ENCODE measurements at places on chromosomes 4 and X.

DNA sequence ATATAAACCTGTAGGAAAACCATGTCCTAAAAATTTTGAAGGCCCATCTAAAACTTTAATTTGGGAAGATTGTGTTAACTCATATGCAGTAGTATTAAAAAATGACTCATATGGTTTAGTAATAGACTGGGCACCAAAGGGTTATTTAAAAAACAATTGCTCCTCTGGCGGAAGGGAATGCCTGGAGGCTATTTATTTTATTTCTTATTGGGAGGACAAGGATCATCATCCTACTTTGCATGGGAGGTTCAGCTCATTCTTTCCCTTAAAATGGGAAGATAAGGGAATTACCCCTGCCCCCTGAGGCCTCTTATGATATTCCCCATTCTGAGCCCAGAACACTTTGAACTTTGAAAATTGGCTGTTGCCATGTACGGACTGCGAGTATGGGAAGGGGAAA is 29.7 kb upstream of the MGST2 start:
- no peak for DNase-seq

GRCh38 chr4:176845636-176846035 is 52.9 kb upstream of the VEGFC start:
- DNase-seq = no peak

DNA sequence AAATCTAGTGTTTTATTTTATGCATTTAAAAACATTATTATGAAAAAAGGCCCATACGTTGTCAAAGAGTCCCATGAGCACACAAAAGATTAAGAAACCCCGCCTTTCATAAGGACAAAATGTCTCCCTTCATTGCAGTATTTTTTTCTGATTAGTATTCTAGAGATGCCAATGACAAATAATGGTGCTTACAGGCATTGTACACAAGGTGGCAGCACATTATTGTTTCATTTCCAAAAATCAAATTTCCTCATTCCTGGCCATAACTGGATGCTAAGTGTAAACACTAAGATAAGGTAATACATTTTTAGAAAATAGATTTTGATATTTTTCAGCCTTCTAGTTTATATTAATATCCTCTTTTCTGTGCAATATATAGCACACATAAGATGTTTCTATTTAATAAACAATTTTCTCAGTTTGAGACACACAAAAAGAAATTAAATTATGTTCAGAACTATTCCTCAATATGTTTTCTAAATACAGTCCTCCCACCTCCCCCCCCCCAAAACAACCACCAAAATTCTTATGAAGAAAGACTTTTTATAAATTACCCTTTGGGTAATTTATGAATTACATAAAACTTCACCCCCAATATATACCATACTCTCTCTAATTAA is 47.7 kb downstream of the TIGD2 start:
- DNase-seq = no peak

GRCh38 chrX:72714478-72714916 is 391 bp upstream of the PHKA1 start:
- DNase-seq = no peak

GRCh38 chr4:88230969-88231771 is 53.2 kb downstream of the PPM1K start:
- no peak for DNase-seq

DNA sequence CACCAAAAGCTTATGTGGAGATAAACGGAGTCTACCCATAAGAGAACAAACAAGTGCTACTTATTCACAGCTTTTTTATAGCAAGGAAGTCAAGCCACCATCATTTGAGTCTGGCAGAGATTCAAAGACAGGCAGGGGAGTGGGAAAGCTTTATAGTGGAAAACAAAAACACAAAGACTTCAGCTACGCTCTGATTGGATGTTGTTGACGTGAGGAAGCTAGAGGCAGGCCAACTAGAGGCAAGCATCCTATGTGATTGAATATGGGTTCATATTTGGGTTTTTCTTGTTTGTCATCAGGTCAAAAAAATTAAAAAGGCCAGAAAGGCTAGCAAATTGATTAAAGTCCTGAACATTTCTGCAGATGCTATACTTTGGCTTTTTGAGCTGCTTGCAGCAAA is 719 bp upstream of the TCEAL4 start:
- DNase-seq = no peak

DNA sequence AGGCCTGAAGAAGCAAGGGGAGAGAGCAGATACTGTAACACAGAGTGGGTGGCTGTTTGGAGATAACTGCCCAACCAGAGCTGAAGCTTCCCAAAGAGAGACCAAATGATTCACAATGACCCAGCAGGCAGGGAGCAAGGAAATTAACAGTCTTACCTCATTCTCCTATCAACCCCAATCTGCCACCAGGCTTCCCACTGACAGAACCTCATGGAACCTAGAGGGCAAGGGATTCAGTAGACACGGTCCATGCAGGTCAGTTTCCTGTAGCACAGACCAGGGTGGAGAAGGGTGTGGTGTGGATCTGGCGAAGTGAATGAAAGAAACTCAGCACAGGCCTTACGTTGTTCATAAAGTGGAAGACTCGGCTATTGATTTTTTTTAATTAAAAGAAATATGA is 60.7 kb upstream of the ALB start:
- DNase-seq = no peak

All from T follicular helper cell (primary cell).